GF-D8 (cell line): ENCODE measurements at places on chromosomes 4 and X.

GRCh38 chrX:7706032-7706431 lies 136.9 kb upstream of the VCX start:
- DNase-seq = no peak

DNA sequence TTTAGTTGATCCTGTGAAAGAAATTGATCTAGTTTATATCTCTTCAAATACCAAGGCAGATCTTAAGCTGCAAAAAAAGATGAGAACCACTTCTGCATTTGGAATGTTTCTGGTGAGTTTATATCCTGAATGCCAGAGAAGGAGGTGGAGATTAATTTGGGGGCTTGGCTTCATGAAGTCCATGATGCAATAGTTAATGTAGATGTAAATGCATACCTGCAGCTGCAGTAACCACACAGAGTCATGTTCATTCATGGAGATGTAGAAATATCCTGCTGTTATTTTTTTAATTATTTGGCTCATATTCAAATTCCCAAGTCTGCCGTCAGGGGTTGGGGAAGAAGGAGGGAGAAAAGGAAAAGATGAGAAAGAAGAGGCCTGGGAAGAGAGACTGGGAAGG lies at the start of gene SULT1E1:
SULT1E1 (minus strand) TSS at position 94 of the 400 bp plus-strand sequence. CDS start 2,501 bp downstream, outside the sequence.
- no peak for DNase-seq

DNA sequence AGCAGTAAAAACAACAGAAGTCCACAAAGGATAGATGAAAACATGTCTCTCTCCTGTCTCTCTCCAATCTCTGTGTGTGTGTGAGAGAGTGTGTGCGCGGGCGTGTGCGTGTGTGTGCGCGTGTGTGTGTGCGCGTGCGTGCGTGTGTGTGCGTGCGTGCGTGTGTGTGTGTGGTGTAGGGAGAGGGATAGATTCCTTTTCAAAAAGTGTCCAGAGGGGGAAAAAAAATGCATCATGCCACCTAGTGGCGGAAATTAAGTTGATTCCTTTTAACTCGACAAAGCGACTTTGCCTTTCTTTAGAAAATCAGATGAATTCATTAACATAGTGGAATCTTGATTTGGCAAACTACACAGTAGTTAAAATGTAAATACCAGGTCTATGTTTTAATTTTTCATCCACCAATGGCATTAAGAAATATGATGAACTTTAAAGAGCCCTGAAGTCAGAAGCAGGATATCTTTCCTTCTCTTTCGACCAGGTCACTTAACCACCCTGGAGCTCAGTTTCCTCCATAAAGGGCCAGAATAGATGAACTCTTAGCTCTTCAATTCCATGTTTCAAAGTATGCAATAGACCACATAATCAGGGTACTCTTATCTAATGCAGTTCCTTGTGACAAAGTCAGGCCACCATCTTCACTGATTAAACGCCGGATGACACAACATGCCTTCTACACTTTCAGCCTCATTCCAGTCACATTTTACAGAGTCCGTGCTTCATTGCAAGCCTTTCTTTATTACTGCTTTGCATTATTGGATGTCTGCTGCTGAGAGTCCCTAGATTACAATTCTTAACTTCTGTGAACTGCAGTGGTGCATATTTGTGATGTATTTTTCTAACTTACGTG lies 162.8 kb downstream of the FBXO8 start:
- DNase-seq = no peak

- DNase-seq = no peak
Measured at GRCh38 chrX:132565273-132565672, 76.4 kb upstream of the MBNL3 start.

DNA sequence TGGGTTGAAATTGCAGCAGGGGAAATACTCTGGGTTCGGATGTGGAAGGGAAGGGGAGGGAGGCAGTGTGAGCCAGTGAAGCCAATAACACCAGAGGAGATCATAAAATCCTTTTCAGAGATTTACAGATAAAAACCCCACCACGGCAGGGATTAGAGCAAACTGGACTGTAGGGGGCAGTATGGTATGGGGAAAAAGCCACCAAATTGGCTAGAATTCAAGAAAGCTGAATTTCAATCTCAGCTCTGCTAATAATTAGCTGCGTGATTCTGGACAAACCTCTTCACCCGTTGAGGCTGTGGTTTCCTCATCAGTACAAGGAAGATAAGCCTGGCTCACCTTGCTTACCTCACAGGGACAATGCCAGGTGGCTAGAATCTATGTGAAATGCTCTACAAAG lies 108.1 kb downstream of the ATG4A start:
- no peak for DNase-seq

DNA sequence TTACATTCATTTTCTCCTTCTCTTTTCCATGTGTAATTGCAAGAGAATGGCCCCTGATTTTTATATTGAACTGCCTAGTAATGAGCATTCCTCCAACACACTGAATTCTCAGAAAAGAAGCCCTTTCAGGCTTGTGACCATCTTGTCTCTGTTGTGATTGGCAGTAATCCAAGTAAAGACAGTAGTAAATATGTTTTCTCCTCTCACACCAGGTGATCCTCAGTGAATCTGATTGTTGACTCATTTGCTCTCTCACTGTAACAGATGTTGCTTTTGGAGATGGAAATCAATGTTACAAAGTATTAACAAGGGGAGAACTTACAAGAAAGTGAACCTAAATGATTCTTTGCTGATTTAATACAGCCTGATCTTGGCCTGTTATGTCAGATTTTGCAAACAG lies 271.0 kb downstream of the AFF2 start:
- DNase-seq = no peak

DNA sequence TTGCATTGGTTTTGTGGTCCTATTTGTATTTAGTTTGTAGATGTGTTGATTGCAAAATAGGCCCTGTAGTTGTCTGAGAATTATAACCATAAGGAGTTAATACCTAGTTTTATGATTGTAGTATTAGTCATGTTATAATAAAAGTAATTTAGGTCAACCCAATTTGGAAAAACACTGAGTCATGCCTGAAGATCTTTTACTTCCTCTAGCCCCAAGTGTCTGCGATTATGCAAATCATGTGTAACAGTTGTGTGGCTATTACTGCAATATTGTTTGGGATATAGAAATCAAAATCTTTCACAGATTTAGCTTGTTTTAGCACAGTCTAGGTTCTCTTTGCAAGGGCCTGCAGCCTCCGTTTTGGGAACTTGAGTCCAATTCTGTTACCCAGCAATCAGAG lies 12.6 kb downstream of the SRD5A3 start:
- DNase-seq = no peak

- DNase-seq = no peak
Measured at GRCh38 chr4:159420162-159421057, 317.5 kb downstream of the RAPGEF2 start.

GRCh38 chr4:30716158-30716557 lies 4.0 kb upstream of the PCDH7 start:
- DNase-seq = no peak

DNA sequence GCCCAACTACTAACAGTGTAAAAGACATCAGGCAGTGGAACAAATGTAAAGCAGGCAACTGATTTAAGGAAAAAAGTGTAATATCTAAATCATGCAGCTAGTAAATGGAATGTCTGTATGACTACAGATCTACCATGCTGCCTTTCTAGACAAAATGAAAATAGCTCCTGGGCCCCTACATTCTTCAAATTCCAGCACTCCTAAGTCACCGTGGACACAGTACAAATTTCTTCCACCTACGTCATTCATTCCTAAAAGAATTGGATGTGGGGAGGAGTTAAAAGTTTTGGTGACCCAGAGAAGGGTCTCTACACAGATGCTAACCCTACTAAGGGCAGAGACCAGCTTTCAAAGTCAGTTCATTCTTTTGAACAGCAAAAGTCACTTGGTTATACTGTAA lies 137.2 kb upstream of the ARHGEF9 start:
- DNase-seq = no peak

GRCh38 chr4:161892951-161893350 lies 270.8 kb downstream of the FSTL5 start:
- DNase-seq = no peak

GRCh38 chr4:176864238-176864637 lies 71.5 kb upstream of the VEGFC start:
- DNase-seq = no peak

- DNase-seq = no peak
Measured at GRCh38 chr4:88743696-88744095, 46.1 kb upstream of the NAP1L5 start.

DNA sequence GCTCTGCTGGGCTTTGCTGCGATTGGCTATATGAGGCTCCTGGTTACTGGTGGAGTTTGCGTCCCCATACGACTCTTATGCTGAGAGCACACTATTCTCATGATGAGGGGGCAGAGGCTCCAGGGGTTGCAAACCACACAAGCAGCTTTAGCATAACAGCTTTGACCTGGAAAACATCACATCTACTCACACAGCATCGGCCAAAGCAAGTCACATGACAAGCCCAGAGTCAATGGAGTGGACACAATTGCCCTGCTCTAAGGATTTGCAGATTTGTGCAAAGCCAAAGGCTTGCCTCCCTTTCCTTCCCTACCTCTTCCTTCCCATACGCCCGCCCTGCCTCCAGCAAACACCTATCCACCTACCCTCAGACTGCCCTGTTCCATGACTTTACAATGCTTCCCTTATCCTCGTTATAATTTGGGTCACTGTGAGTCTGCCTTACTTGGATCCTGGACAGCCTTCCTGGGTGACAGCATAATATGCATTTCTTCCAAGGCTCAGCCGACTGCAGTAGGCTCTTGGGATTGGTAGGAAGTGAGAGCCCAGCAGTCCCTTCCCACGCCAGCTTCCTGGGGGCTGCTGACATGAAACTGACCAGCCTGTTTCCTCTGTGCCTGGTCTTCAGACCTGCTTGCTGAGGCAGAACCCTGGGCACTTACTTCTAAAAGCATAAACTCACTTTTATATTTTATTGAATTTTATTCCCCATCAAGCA lies 208.2 kb upstream of the PSAPL1 start:
- no peak for DNase-seq

- DNase-seq = no peak
Measured at GRCh38 chr4:163592212-163592611, 97.7 kb downstream of the TMA16 start.

DNA sequence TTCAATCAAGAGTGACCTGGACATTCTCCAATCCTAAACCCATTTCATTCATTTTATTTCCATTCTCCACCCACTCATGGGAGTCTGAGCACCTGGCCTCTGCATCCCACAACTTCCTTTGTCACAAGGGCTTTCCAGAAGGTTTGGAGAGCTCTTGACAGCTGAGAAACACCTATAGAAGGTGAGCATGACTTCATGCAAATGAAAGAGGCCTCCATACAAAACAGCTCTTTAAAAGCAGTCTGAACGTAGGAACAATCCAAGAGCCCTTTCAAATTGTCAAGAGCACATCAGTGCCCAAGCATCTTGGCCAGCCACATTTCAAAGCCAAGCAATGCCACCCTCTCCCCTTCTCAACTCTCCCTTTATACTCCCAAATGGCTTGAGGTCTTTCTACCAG lies 74.9 kb upstream of the RAP2C start:
- DNase-seq = no peak

GRCh38 chr4:77819404-77819842 lies 255 bp upstream of the CNOT6L start:
- DNase-seq = no peak

- DNase-seq = no peak
Measured at GRCh38 chr4:111806331-111806730, 338.9 kb upstream of the FAM241A start.

GRCh38 chr4:78552389-78553042 lies 946 bp downstream of the ANXA3 start:
- peak; percentile 84 for DNase-seq

- DNase-seq = no peak
Measured at GRCh38 chrX:7272346-7272745, 124.4 kb upstream of the PUDP start.

DNA sequence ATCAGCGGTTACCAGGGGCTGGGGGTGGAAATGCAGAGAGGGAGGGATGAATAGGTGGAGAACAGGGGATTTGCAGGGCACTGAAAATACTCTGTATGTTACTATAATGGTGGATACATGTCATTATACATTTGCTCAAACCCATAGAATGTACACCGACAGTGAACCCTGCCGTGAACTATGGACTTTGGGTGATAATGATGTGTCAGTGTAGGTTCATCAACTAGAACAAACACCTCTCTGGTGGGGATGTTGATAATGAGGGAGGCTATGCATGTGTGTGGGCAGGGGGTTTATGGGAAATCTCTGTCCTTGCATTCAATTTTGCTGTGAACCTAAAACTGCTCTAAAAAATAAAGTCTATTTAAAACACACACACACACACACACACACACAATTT lies 11.5 kb downstream of the HPSE start:
- DNase-seq = no peak

DNA sequence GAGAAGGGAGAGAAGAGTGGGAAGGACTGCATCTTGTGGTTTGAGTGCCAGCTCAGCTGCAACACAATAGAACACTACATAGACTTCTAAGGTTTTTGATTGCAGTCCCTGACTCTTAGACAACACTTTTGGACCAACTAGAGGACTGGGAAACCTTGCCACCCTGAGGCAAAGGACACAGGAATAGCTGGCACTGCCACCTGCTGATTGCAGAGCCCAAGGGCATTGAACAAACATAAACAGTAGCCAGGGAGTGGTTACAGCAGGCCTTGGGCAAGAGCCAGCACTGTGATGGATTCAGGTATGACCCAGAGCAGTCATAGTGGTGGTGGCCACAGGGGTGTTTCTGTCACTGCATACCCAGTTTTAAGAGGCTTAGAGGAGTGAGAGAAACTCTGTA lies 72.5 kb upstream of the CXorf51A start:
- no peak for DNase-seq

GRCh38 chrX:153102418-153102817 lies 30.2 kb downstream of the PNMA6A start:
- DNase-seq = no peak

DNA sequence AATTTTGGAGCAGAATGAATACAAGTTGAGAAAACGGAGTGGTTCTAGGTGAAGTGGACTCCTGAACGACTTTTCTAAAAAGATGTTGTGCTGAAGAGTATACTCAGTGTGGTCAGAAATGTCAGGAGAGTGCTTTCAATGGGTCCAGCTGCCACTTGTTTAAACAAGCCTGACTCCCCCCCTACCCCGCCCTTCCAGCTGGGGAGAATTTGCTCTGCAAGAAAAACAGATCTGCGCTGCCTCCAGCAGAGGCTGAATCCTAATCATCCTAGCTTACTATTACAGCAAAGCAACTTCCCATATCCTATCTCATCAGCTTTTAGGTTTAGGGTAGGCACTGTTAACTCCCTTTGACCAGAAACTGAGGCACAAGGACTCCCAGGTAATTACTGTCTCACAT lies 1.9 kb downstream of the MAP3K15 start:
- no peak for DNase-seq

- DNase-seq = no peak
Measured at GRCh38 chrX:126550816-126551215, 1.8 kb downstream of the DCAF12L1 start.

DNA sequence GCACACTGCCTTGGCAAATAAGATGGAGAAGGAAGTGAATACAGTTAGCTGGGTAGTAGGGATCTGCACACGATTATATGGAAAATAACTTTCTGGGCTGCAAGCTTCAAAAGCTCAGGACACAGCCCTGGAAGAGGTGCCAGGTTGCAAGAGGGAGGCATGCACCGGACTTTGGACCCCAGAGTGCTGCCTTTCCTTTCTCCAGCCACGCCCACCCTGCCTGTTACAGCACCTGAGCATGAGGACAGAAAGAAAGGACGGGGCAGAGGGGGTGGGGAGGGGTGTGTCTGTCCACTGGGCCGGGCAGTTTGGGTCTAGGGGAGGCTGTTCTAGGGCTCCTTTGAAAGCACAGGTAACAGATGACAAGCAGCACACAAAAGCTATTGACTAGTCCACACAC lies 152.8 kb downstream of the ENPP6 start:
- DNase-seq = no peak
